HS-27A (cell line): ENCODE measurements at places on chromosomes 6 and 20.

DNA sequence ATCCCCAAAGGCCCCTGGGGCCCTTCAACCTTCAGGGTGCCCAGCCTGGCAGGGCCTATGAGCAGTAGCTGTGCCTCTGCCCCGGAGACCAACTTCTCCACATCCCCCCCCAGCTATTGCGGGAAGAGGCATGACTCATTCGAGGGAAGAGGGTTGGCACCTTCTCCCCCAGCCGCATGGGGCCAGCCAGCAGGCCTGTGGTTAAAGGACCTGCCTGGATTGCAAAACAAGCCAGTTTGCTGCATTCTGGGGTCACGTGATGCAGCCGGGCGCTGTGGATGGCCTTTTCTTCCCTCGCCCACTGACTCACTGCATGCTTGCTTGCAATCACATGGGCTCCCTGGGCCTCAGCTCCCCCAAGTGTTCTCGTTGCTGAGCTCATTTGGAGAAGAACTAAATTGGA is 182.5 kb downstream of the MAFB start:
- DNase-seq = peak; percentile 85

- DNase-seq = no peak
Observed at GRCh38 chr6:170265655-170266054, 25.2 kb downstream of the DLL1 start.

GRCh38 chr6:52164319-52165094 is 21.7 kb upstream of the IL17A start:
- DNase-seq = no peak

GRCh38 chr6:28922821-28923317 is 916 bp downstream of the TRIM27 start:
- no peak for DNase-seq

- no peak for DNase-seq
Observed at GRCh38 chr6:106924694-106925523, 49.6 kb downstream of the CD24 start.

DNA sequence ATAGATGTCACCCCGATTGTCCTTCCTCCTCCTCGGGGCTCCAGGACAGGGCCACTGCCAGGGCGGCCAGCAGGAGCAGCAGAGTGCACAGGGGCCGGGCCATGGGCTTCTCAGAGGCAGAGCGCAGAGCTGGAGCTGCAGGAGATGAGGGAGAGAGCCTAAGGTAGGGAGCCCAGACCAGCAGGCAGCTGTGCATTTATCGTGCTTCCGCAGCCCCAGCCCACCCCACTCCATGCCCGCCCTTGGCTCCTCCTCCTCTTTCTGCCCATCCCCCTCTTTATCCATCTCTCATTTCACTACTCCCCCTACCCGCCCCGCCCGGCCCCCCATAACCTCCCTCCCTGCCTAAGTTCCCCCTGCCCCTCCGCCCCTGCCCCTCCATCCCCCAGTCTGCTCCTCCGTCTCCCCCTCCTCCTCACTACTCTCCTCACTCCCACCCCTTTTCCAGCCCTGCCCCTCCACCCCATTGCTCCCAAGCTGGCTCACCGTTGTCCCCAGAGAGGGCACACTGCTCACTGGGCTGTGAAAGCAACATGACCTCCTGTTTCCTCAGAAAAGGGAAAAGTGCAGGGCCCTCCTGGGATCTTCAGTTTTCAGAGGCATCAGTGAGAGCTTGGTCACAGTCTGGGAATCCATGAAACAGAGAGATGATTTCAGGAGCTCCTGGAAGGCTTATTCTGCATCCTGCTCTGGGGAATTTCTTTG is 25.5 kb upstream of the CST1 start:
- no peak for DNase-seq

DNA sequence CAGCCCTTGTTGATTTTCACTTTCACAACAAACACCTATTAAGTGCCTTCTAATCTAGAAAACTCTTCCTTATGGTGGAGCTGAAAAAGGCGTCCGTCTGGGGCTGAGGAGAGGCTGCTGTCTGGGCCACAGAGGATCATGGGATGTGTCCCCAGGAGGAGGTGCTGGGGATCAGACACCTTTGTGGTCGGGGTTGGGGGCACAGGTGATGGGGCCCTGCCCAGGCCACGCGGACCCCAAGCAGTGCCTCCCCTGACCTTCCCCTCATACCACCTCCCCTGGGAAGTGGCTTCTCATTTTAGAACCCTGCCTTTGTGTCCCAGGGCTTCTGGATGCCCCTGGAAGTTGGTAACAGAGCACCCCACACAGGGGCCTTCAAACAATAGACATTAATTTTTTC is 41.1 kb downstream of the SUN5 start:
- DNase-seq = no peak

DNA sequence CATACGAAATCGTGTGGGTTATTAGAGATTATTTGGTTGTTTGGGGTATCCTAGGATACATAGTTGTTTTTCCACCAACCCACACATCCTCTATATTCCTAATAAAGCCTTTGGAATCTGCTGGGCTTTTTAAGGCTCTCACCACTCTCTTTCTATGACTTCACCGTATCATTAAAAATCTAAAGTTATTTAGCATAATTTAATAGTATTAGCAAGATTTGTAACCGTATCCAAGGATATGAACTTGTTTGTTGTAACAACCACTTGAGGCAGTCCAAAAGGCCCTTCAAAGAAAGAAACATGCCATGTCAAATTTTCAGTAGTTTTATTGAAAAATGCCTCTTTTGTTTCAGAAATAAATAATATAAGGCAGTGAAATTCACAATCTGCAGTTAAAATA is 121.8 kb downstream of the COL12A1 start:
- no peak for DNase-seq

GRCh38 chr6:97456070-97456469 is 173.1 kb upstream of the MMS22L start:
- no peak for DNase-seq

- peak; percentile 76 for DNase-seq
Observed at GRCh38 chr20:7742479-7742878, 197.8 kb downstream of the HAO1 start.

GRCh38 chr6:134551245-134551960 is 233.5 kb upstream of the SGK1 start:
- peak; percentile 92 for DNase-seq

- DNase-seq = peak; percentile 82
Observed at GRCh38 chr6:27791182-27791943, 120.8 kb downstream of the OR2B2 start.

DNA sequence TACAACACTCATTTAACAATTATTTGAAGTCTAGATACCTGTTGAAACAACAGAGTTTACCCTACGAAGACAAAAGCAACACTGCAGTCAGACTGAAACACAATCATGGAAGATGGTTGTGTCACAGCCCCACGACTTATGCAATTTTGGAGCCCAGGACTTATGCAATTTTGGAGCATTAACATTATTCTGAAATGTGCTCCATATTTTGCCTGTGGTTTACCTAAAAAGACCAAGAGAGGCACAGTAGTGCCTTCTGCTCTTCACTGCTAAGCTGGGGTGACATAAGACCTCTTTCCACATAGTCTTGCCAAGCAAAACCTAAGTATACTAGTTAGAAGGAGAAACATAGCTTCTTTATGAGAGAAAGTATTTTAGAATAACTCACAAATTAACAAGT is 216.5 kb downstream of the PTPRK start:
- DNase-seq = no peak

DNA sequence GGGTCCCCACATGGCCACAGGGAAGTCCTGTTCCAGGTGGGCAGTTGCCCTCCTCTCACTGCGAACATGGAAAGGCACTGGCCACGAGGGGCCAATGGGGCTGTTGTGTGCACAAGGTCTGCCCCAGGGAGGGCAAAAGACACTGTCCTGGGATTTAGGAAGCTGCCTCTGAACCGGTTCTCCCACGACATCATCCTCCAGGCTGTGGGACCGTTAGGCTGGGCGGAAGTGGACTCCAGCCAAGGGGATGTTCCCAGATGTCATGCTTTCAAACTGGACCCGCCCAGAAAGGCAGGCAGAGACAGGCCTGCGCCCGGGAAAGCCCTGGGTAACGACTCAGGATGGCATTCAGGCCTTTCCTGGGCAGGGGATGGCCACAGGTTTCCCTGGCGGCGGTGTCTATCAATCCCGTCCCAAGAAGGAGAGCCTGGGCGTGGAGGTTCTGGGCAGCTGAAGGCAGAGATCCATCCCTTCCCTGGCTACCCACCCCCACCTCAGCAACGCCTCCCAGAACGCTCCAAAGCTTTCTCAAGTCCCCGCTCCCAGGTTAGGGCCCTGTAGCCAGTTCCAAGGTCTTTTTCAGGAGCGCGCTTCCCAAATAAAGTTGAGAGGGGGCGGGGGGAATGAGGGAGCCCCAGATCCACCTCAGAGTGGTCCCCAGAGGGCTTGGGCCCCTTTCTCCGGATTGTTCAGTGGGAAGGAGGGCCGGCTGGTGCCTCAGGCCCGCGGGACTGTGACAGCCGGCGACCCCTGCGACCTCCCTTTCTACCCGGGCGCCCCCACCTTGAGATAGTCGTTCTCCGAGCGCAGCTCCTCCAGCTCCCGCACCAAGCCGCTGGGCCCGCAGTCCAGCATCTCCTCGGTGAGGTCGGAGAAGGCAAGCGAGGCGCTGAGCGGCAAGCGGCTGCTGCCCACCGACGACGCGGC is 13.8 kb upstream of the TLDC2 start:
- DNase-seq = peak; percentile 86

- no peak for DNase-seq
Observed at GRCh38 chr20:45467861-45468260, 1.7 kb upstream of the WFDC2 start.

GRCh38 chr6:4773181-4773580 is 3.0 kb upstream of the CDYL start:
- DNase-seq = no peak

- DNase-seq = no peak
Observed at GRCh38 chr6:10154251-10154650, 260.6 kb downstream of the TFAP2A start.

DNA sequence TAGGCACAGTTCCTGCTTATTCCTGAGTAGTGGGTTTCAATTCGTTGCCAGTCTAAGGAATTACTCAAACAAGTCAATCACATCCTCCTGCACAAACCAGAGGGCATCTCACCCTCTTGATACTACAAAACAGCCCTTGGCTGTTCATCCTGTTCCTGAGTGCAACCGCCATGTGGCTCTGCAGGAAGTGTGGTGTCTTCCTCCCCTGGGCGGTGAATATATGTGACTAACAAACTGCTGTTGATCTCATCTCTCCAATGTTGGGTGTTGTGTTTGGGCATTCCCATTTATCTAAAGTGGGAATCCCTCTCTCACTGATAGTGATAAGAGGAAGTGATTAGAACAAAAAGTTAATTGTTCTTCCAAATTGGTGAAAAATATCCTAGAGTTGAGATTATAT is 163.0 kb downstream of the TBX18 start:
- DNase-seq = no peak

DNA sequence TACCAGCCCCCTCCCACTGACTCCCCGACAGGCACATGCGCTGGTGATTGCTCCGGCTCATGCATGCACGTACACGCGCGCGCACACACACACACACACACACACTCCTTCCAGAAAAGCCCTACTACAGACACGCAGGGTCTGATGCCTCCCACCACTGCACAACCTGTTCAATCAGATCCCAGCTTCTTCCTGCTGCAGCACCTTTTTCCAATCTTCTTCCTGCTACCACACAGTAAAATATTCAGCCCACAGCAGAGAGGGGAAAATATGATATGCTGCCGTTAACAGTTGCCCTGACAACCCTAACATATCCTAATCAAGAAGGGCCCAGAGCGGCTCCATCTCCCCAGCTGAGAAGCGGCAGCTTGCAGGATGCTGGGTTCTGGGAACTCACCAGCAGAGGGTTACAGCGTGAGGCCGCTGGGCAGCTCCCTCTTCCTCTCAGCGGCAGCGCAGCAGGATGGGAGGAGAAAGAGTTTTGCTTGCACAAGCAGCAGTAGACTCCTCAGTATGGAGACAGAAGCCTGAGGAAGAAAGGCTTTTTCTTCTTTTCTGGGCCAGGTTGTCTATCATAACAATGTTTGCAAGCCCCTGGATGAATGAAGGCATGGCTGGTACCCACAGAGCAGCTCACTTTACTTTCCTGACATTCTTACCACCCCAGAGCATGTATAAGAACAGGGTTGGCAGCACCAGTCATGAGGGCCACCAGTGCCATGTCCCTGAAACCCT is 23.9 kb downstream of the MAP7 start:
- DNase-seq = no peak

DNA sequence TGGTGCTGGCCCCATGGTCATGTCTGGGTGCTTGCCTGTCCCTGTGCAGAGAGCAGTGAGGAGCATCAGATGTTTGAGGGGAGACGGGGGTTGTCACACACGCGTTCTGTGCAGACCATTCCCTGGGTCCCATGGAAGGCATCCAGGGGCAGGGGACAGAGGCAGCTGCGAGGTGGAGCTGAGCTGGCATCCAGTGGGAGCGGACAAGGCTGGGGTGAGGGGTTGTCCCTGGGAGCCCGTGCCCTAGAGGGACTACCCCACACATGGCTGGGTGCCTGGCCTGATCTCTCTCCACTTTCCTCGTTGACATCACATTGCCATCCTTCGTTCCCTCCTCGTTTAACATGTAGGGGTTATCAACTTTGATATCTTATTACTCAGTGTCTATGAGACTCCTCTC is 331.3 kb downstream of the CDH4 start:
- no peak for DNase-seq

GRCh38 chr6:5525209-5525608 is 263.9 kb downstream of the FARS2 start:
- DNase-seq = no peak

DNA sequence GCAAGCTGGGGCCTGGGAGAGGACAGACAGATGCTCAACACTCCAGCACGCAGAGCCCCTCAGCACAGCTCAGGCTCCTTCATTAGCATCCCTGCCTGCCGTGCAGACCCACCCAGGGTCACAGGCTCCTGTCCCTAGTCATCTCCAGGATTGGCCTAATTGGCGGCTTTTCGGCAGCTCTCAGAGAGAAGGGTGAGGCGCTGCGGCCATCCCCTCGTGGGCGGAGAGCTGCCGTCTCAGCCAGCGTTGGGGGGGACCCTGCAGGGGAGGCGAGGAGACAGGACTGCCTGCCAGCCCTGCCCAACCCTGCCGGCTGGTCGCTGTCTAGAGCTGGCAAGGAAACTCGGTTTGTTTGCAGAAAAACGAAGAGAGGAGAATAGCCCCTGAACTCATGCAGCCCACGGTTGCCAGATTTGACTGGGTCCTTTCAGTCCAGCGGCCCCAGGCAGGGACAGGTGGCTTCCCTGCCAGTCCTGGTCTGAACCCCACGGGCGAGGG is 26.8 kb downstream of the BHLHE23 start:
- DNase-seq = no peak

GRCh38 chr20:47859278-47859677 is 74.0 kb upstream of the SULF2 start:
- DNase-seq = no peak

DNA sequence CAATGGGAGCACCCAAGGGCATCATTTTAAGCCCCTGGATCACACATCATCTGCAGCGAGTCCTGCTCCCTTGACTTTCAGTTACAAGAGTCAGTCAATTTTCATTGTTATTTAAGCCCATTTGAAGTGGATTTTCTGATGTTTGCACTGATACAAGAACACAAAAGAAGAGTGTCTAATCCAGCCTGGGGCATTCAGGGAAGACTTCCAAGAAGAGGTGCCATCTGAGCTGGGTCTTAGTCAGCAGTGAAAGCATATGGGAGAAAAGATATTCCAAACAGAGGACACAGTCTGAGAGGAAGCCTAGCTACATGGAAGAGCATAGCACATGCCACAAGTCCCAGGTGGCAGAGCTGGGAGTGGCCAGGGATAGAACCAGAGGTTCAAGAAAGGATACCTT is 10.4 kb upstream of the FOXP4 start:
- no peak for DNase-seq
